ENCODE measurements at places on chromosomes 7 and 10.

- no peak for DNase-seq
Observed at GRCh38 chr10:101718690-101719275, 23.8 kb upstream of the FBXW4 start.

- no peak for DNase-seq
Observed at GRCh38 chr10:82266438-82266837, 391.4 kb downstream of the NRG3 start.

DNA sequence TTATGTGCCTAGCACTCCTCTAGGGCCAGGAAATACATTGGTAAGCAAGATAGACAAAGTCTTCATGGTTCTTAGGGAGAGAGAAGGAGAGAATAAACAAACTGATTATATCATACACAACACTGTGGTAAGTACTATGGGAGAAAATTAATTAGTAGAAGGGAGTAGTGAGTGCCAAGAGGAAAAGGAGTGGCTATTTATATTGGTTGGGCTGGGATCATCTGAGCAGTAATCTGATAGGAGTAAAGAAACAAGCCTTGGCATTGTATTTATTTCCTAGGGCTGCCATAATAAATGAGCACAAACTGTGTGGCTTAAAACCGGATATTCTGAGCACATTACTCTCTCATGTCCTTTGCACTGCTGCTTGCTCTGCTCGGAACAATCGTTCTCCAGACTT, 158.1 kb upstream of the PHF14 start:
- DNase-seq, result no peak

DNA sequence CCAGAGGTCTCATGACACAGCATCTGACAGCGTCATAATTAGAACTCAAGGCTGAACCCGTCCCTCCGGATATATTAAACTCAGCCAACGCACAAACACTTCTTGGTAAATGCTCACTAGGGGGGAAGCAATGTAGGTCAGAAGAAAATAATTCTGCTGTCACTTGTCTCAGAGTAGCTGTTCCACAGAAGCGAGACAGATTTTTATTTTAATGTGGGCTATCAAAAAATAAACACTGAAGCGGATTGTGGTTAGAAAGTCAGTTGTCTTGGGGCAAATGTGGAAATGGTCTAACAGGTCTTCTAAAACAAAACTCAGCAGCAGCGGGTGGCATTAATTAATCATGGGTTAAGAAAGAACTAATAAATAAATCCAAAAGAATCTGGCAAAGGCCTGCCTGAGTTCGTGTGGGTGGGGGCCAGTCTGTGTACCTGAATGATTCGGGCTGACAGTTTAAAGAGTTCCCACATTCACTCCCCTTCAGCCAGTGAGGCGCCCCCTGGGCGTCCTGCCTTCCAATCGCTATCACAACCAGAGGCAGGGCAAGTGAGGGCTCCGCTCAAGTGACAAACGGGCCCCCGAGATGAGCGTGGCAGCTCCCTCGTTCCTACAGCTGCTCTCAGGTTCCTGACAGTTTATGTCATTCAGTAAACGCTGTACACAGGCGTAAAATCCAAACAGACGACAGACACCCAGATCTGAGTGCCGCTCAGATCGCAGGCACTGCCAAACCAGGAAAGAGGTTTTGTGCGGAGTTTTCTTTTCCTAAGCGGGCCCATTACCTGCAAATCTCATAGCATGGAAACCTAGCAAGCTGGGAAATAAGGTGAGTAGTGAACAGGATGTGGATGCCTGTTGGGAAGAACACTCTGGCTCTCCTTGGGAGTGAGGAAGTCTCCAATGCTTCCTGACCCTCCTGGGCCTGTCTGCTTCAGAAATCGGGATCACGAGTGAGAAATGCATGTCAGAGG, 52.9 kb downstream of the NRAP start:
- no peak for DNase-seq

- DNase-seq, result no peak
Observed at GRCh38 chr7:105621176-105621575, 39.9 kb upstream of the EFCAB10 start.
